Stimulated activated CD8-positive, alpha-beta memory T cell treated with anti-CD3 and anti-CD28 coated beads, Interleukin-2, amount 100 ng/mL, for 48 hours (primary cell): ENCODE measurements at places on chromosomes 7 and 10.

GRCh38 chr7:44845451-44845850 lies 2.4 kb downstream of the H2AZ2 start:
- no peak for DNase-seq

- no peak for DNase-seq
Observed at GRCh38 chr10:10794791-10795191, 222.9 kb upstream of the CELF2 start.

DNA sequence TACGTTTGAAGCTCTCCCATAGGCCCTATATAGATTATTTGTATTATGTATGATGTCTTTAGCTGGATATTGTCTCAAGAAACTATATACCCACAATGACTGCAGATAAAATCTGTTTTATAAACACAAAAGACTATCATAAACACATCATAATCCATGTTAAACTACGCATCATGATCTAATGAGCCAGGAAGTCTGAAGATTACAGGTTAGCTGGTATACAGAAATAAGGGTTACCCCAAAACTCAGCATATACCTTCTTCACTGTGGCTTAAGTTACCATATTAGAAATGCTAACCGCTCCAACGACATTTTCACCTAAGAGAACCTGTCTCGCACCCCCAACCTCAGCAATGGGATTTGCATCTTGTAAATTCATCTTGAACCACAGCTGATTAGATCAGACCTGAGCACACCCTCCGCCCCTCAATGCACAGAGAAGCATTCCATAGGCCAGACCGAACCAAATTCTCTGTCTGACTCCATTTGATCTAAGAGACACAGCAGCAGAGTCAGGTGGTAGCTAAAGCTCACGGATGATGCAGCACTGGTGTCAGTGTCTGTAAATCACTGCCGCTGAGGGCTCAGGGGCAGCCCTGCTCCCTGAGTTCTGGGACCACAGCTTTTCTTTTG lies 124.9 kb downstream of the NPY start:
- no peak for DNase-seq

- DNase-seq, result no peak
Observed at GRCh38 chr7:108358553-108358952, 97.7 kb downstream of the NRCAM start.

- no peak for DNase-seq
Observed at GRCh38 chr7:24980534-24981170, 674 bp upstream of the OSBPL3 start.

- DNase-seq, result no peak
Observed at GRCh38 chr7:114263219-114263618, 151.4 kb upstream of the FOXP2 start.

DNA sequence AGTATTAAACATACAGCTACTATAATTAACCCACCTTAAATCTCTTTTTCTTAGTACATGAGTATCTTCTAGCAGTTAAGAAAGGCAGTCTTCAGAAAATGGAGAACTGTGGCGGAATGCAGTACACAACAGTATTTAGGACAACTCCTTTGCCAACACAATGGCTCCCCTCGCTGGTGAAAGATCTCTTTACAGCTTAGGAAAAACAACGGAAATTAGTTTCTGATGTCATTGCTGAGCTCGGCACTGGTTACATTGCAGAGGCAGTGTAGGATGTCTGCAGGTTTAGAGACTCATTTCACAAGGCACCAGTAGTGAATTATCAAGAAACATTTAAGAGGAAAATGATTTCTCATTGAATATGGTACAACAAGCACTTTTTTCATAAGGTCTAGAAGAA lies 43.4 kb downstream of the GLRX3 start:
- no peak for DNase-seq

DNA sequence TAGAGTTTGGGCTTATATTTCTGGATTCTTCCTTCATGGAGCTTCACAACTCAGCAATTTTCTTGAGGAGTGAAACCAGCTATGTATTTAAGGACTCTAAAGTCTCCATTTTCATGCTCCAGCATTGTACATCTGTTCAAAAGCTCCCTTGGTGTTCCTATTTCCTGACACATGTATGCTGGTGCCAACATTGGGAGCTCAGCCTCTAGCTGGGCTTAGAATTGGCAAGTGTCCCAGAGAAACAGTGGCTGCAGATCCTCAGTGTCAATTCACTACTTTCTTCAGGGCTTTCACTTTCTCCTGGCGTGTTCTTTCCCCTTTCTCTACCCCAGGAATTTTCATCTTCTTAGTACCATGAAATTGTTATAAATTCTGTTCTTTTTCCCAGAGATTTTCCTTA lies 103.1 kb downstream of the ZNF467 start:
- no peak for DNase-seq

GRCh38 chr7:41188163-41189130 lies 514.4 kb downstream of the INHBA start:
- no peak for DNase-seq

DNA sequence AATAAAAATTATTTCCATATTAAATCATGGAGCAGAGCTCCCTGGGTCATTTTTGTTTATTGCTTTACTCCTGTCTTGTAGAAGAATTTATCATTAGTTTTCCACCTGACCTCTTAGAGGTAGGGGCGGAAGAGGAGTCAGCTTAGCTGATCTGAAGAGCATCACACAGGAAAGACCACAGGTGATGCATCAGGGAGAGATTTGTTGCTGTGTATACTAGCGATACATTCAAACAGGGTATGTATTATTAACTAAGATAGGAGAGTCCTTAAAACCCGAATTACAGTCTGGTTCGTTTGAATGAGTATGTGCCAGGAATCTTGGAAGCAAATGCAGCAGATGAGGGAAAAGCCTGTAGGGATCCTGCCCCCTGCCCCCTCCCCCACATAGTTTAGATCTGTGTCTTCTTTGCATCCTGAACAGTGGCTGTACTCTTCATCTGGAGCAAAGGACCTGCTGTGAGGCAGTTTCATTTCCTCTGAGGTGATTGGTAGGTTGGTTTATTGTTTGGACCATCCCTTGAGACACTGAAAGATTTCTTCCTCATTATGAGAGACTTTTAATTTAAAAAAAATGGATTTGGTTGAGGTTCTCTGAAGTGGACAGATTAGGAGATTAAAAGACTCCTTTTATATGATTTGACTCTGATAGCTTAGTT lies 177.0 kb downstream of the SND1 start:
- DNase-seq, result no peak

- no peak for DNase-seq
Observed at GRCh38 chr10:119272736-119273135, 65.4 kb downstream of the GRK5 start.

- no peak for DNase-seq
Observed at GRCh38 chr10:22599048-22599561, 115.3 kb downstream of the PIP4K2A start.

- no peak for DNase-seq
Observed at GRCh38 chr10:131579251-131580071, 267.9 kb upstream of the TCERG1L start.

GRCh38 chr7:85041605-85042216 lies 145.1 kb downstream of the SEMA3D start:
- peak; percentile 4 for DNase-seq

- DNase-seq, result no peak
Observed at GRCh38 chr10:12394241-12395033, 45.1 kb downstream of the CAMK1D start.

DNA sequence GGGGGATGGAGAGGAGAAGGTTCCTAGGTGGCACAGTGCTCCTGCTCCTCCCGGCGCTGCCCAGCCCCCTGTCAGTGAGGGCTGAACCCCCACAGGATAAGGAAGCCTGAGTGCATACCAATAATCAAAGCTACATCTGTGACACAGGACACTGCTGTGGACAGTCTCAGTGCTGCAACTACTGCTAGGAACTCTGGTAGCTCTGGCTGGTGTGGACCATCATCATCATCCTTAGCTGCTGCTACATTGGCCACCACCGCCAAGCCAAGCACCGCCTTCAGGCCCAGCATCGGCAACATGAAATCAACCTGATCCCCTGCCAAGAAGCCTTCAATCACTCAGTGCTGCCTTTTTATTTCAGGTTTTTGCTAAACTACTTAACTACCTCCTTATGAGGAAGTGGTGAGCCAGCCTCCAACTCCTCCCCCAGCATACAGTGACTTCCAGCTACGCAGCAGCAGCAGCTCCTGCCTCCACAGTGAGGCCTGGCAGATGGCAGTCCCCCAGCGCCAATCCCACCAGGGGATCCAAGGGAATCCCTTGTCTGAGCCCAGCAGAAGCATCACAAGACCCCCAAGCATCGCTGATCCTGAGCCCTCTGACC lies 32.1 kb upstream of the SLC26A4 start:
- no peak for DNase-seq

- no peak for DNase-seq
Observed at GRCh38 chr7:80414331-80414730, 97.5 kb downstream of the GNAT3 start.

DNA sequence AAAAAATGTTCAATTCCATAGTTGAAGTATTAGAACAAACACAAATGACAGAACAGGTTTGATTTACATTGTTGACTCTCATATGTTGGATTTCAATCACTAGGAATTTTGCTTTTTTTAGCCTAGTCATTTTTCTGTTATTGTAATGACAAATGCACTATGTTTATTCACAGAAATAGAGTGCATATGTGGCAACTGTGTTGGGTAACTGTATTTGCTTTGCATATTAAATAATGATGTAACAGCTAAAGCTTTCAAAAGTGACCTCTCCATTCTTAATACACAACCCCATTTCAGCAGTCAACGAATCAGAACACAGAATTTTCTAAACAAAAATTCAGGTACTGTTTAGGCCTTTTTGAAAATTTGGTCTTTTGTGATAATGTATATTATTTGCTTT lies 54.0 kb upstream of the SLC26A5 start:
- DNase-seq, result no peak

GRCh38 chr7:106006906-106007305 lies 43.8 kb downstream of the CDHR3 start:
- no peak for DNase-seq

GRCh38 chr10:101123085-101123814 lies 7.8 kb upstream of the TLX1 start:
- DNase-seq, result no peak

GRCh38 chr7:116511552-116512519 lies 12.3 kb downstream of the CAV2 start:
- no peak for DNase-seq

- DNase-seq, result no peak
Observed at GRCh38 chr7:122546496-122546895, 152.4 kb downstream of the RNF133 start.

DNA sequence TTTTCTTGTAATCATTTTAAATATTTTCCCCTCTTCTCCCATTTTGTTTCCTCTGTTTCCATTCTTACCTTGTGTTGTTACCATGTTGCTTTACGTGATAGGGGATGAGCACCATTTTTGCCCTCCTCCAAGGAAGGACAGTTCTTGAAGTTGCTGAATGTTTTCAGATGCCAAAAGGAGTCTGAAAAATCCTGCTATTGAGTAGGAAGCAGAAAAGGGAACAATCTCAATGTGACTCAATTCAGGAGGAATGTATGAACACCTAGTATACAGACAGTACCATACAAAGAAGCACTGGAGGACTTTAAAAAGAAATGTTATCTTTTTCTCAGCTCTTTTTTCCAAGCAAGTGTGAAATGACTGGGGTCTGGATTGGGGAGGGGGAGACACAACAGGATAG lies 5.1 kb upstream of the NAMPT start:
- no peak for DNase-seq

GRCh38 chr10:110833941-110834628 lies 37.6 kb upstream of the PDCD4 start:
- no peak for DNase-seq

GRCh38 chr7:99559175-99559915 lies 903 bp downstream of the ZNF655 start:
- DNase-seq, result no peak

DNA sequence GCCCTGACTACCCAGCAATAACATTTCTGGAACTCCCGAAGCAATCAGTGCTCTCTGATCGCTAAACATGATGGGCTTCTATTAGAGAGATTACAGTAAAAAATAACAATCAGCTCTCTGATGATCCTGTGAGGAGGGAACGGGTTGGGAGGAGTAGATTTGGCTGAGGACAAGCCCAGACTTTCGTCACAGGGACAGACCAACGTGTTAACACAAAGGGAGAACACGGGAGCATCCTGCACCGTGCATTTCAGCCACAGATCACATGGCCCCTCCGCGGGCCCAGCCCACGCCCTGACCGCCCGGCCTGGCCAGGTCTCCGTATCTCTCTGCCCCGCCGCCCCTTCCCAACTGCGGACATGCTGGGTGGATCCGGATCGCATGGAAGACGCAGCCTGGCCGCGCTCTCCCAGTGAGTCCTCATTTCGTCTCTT lies 95.0 kb upstream of the AGBL3 start:
- no peak for DNase-seq

- no peak for DNase-seq
Observed at GRCh38 chr7:87424075-87424474, 51.4 kb downstream of the ABCB4 start.

DNA sequence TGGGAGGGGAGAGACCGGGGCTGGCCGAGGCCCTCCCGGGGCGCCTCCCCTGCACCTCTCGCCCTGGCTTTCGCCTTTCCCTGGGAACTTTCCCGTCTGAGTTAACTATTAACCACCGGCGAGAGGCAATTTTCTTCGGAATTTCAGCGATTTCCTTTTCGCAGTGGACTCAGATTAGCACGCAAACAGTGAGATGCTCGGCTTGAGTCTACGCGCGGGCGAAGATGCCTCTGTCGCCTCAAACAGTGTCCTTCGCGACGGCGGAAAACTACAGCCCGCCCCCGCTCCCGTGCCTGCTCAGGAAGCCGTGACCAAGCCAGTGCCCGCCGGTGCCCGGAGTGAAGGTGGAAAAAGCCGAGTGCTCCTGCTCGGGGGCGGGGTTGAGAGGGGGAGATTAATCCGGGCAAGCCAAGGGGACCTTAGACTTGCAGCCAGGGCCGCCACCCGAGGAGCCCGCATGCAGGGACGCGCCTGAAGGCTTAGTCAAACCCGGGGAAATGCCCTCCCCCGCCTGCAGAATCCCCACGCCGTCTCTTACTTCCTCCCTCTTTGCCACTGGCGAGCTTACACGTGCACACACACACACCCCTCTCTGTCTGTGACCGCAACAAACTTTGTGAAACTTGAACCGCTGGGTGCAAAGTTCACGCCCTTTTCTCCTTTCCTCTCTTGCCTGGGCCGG lies 14.5 kb upstream of the PAX2 start:
- DNase-seq, result no peak
